ENCODE measurements at places on chromosomes 7 and 10.

- DNase-seq: no peak
Measured at GRCh38 chr10:128713471-128713870, 587.2 kb upstream of the MKI67 start.

- DNase-seq: no peak
Measured at GRCh38 chr10:101595591-101596433, 7.7 kb downstream of the DPCD start.

- DNase-seq: no peak
Measured at GRCh38 chr7:44281811-44282600, 43.4 kb downstream of the CAMK2B start.

GRCh38 chr10:4370376-4370775 lies 455.6 kb upstream of the AKR1E2 start:
- no peak for DNase-seq

DNA sequence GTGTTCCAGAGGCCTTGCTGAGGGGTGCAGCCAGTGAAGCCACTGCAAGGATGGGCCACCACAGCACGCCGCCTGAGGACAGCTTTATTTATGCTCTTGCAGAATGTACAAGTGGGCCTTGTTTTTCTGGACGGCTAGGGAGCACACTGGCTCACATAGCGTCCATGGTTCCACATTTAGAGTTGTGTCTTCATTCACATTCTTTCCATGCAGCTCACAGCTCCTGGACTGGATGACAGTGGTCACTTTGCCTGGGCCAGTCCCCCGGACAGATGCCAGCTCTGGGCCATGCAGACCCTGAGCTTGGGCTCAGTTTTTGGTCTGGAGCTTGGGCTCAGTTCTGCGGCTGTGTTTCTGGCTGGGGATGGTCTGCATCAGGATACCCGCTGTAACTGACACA lies 2.6 kb upstream of the C10orf71 start:
- no peak for DNase-seq

Data from SK-N-DZ (cell line).